ENCODE measurements at places on chromosomes 11 and 22. TPM values are rescaled to one million over a fixed set of nuclear protein-coding genes. Genes with fewer than 3 reads are reported as not detected.

- H3K4me3 ChIP-seq: peak overlapping the region; percentile 46
- no peaks in the 10 kb centered on the region for H3K36me3 ChIP-seq
- no peak for DNase-seq
- peaks cover 53% of the 10 kb centered on the region for H3K27me3 ChIP-seq
- no peak overlapping the region for H3K27ac ChIP-seq
- peaks cover 14% of the 10 kb centered on the region for H3K4me1 ChIP-seq
Measured at GRCh38 chr11:75768909-75769771, 562 bp downstream of the DGAT2 start.

- no peak overlapping the region for H3K4me3 ChIP-seq
- H3K36me3 ChIP-seq: no peaks in the 10 kb centered on the region
- no peak overlapping the region for H3K27ac ChIP-seq
Measured at GRCh38 chr22:27597703-27598444, 203.7 kb downstream of the MN1 start.

GRCh38 chr11:126189109-126189929 is 22.1 kb downstream of the RPUSD4 start:
- no peak overlapping the region for H3K4me3 ChIP-seq
- H3K27ac ChIP-seq: no peak overlapping the region
- no peak for DNase-seq
- H3K27me3 ChIP-seq: no peaks in the 10 kb centered on the region
- peaks cover 23% of the 10 kb centered on the region for H3K36me3 ChIP-seq
- H3K4me1 ChIP-seq: peaks cover 26% of the 10 kb centered on the region

DNA sequence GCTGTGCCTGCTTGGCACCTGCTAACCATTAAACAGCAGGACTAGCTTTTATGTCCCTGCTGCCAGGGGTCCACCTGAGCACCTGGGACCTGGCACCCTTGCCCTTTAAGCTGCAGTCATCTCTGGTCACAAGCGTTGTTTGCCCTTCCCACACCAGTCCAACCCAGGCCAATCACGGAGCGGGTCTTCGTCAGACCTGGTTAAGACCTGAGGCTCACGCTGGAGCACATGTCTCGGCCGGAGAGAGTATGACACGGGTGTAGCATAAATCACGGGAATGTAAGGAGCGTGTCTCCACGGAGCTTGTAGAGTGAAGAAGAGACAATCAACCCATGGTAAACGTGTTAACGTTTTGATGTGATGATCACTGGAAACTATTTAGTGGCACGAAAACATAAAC is 847.3 kb downstream of the BRD1 start:
- H3K36me3 ChIP-seq: no peaks in the 10 kb centered on the region
- H3K27ac ChIP-seq: no peak overlapping the region
- peaks cover 35% of the 10 kb centered on the region for H3K27me3 ChIP-seq
- no peak overlapping the region for H3K4me3 ChIP-seq
- no peaks in the 10 kb centered on the region for H3K4me1 ChIP-seq

Gene KDELR3
- total RNA-seq: 14.5 TPM

- no peaks in the 10 kb centered on the region for H3K27me3 ChIP-seq
- no peak overlapping the region for H3K4me3 ChIP-seq
- peaks cover 16% of the 10 kb centered on the region for H3K36me3 ChIP-seq
- no peak for DNase-seq
Measured at GRCh38 chr22:30291058-30291892, 2.0 kb upstream of the CASTOR1 start.

- H3K4me1 ChIP-seq: peaks cover 2% of the 10 kb centered on the region
- no peak overlapping the region for H3K27ac ChIP-seq
- peaks cover 34% of the 10 kb centered on the region for H3K27me3 ChIP-seq
- DNase-seq: peak; percentile 40
- H3K4me3 ChIP-seq: no peak overlapping the region
- H3K36me3 ChIP-seq: no peaks in the 10 kb centered on the region
Measured at GRCh38 chr11:72471005-72471898, 36.9 kb upstream of the CLPB start.

DNA sequence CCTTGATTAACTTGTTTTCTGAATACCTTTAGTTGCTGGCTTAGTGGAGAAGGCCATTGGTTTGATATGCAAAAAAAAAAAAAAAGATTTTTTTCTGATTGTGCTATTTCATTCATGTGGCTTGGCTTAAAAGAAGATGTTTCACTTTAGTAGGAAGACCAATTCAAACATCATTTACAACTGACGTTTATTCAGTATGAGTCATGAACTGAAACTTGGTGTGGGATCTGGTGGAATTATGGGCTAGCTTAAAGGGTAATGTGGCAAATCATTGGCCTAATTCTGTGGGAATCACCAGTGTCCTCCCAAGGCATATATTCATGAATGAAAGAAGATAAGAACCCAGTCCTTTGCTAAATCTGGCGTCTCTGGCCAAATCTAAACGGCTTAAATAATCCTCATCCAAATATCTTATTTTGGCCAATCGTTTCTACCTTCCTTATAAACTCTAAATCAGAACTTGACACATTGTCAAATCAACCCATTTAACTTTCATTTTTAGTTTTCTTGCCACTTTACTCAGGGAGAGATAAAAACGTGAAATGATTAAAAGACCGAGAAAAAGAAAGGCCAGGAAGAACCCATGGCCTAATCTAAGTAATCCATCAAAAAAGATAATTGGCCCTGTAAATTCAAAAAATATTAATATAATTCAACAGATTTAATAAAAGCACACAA is 77.0 kb downstream of the DDIAS start:
- H3K27me3 ChIP-seq: no peaks in the 10 kb centered on the region
- no peak for DNase-seq
- H3K36me3 ChIP-seq: peaks cover 5% of the 10 kb centered on the region
- peaks cover 4% of the 10 kb centered on the region for H3K4me1 ChIP-seq
- no peak overlapping the region for H3K4me3 ChIP-seq
- no peak overlapping the region for H3K27ac ChIP-seq

- H3K4me3 ChIP-seq: no peak overlapping the region
- no peak overlapping the region for H3K27ac ChIP-seq
- DNase-seq: no peak
- no peaks in the 10 kb centered on the region for H3K36me3 ChIP-seq
Measured at GRCh38 chr11:134555510-134555909, 143.5 kb upstream of the B3GAT1 start.

Gene PRODH
- 1.7 TPM for total RNA-seq

GRCh38 chr11:119107538-119108145 is 498 bp downstream of the C2CD2L start:
- peaks cover 43% of the 10 kb centered on the region for H3K4me1 ChIP-seq
- H3K27ac ChIP-seq: peak overlapping the region; percentile 63
- peak; percentile 59 for DNase-seq
- no peaks in the 10 kb centered on the region for H3K27me3 ChIP-seq

Gene XNDC1N
- total RNA-seq: 14.6 TPM

GRCh38 chr22:49517211-49517610 is 310.5 kb downstream of the BRD1 start:
- H3K36me3 ChIP-seq: no peaks in the 10 kb centered on the region
- DNase-seq: no peak
- H3K27me3 ChIP-seq: peaks cover 26% of the 10 kb centered on the region
- no peaks in the 10 kb centered on the region for H3K4me1 ChIP-seq
- no peak overlapping the region for H3K27ac ChIP-seq

GRCh38 chr11:77436506-77436905 is 37.4 kb downstream of the PAK1 start:
- H3K4me1 ChIP-seq: no peaks in the 10 kb centered on the region
- H3K4me3 ChIP-seq: no peak overlapping the region
- no peaks in the 10 kb centered on the region for H3K27me3 ChIP-seq
- no peak overlapping the region for H3K27ac ChIP-seq

DNA sequence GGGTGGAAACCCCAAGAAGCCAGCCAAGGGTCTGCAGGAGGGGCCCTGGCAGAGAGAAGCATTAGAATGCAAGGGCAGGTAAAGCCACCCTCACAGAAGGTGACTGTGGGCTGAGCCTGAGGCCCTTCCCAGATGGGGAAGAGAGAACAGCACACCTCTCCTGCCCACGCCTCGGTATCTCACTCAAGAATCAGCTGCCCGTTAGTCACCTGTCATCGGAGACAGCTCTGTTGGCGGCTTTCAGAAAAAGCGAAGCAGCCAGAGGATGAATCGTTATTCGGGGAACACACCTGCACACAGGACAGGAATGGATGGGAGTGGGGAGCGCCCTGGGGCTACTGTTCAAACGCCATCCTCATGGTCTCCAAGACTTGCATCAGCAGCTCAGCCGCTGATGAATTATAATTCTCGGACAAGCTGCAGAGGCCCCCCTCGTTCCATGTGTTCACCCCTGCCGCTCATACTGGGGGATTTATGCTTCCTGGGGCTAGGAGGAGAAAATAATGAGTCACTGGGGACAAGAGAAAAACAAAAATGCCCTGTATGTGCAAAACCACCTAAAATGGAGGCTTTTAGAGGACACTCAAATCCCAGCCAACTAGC is 21.6 kb upstream of the TMA7B start:
- no peak overlapping the region for H3K27ac ChIP-seq
- H3K27me3 ChIP-seq: peaks cover 61% of the 10 kb centered on the region
- no peaks in the 10 kb centered on the region for H3K36me3 ChIP-seq
- DNase-seq: no peak
- peaks cover 9% of the 10 kb centered on the region for H3K4me1 ChIP-seq

Gene RIBC2
- total RNA-seq: 2.5 TPM

DNA sequence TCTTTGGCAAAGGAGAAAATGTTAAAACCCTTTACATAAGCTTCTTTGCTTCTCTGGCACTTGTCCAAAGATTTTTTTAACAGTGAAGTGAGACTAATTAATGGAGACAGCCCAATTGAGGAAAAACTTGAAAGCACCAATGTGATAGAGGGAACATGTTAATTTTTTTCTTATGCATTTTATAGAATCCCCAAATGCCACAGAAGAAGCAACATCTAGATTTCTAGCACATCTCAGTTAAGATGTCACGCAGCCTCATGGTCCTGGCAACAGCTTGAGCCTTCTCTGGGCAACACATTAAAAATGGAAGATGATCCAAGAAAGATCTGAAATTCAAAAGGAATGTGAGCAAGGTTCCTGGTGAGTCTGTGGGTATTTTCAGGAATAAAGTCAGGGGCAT is 48.5 kb downstream of the PACSIN2 start:
- peaks cover 24% of the 10 kb centered on the region for H3K36me3 ChIP-seq
- DNase-seq: no peak

GRCh38 chr11:101944923-101945322 is 28.6 kb upstream of the ANGPTL5 start:
- no peaks in the 10 kb centered on the region for H3K36me3 ChIP-seq
- H3K27me3 ChIP-seq: peaks cover 2% of the 10 kb centered on the region
- no peak for DNase-seq
- no peak overlapping the region for H3K4me3 ChIP-seq
- H3K4me1 ChIP-seq: peaks cover under 1% of the 10 kb centered on the region

Gene MMP11
- 528 TPM for total RNA-seq

Gene OR52N2
- total RNA-seq: not detected

GRCh38 chr11:18171377-18172000 is 1.1 kb upstream of the MRGPRX4 start:
- no peak overlapping the region for H3K27ac ChIP-seq
- H3K4me3 ChIP-seq: no peak overlapping the region
- H3K4me1 ChIP-seq: no peaks in the 10 kb centered on the region
- DNase-seq: no peak

- peaks cover 47% of the 10 kb centered on the region for H3K27me3 ChIP-seq
- H3K4me3 ChIP-seq: no peak overlapping the region
Measured at GRCh38 chr11:111310088-111310487, 11.7 kb downstream of the POU2AF3 start.

GRCh38 chr11:35030716-35031213 is 108.2 kb upstream of the CD44 start:
- no peak overlapping the region for H3K4me3 ChIP-seq
- no peaks in the 10 kb centered on the region for H3K27me3 ChIP-seq
- H3K36me3 ChIP-seq: no peaks in the 10 kb centered on the region
- no peaks in the 10 kb centered on the region for H3K4me1 ChIP-seq

- H3K27me3 ChIP-seq: peaks cover 7% of the 10 kb centered on the region
- H3K36me3 ChIP-seq: peaks cover 5% of the 10 kb centered on the region
- no peak overlapping the region for H3K27ac ChIP-seq
Measured at GRCh38 chr22:46484156-46484860, 53.1 kb downstream of the CELSR1 start.

Gene DEUP1
- total RNA-seq: 1.2 TPM

GRCh38 chr11:134587345-134587744 is 175.3 kb upstream of the B3GAT1 start:
- H3K36me3 ChIP-seq: no peaks in the 10 kb centered on the region
- H3K4me1 ChIP-seq: no peaks in the 10 kb centered on the region
- no peak overlapping the region for H3K4me3 ChIP-seq
- H3K27me3 ChIP-seq: peaks cover 27% of the 10 kb centered on the region
- DNase-seq: no peak

DNA sequence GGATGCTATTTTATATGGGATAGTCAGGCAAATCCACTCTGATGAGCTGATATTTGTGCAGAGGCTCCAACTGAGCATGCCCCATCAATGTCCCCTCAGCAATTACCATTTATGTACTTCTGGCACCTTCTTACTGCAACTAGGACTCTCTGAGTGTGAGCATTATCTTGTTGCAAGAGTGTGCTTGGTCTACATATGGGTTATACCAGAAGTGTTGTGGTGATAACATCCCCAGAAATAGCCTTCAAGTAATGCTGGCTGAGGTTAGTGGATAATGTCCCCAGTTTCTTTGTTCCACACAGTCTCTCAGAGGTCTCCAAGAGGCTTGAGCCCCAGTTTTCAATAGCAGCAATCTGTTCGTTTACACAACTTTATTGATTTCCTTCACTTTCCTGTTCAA is 408.6 kb downstream of the JRKL start:
- no peak overlapping the region for H3K4me3 ChIP-seq
- no peak for DNase-seq
- H3K27me3 ChIP-seq: no peaks in the 10 kb centered on the region
- no peak overlapping the region for H3K27ac ChIP-seq
- no peaks in the 10 kb centered on the region for H3K4me1 ChIP-seq
- H3K36me3 ChIP-seq: no peaks in the 10 kb centered on the region

- no peaks in the 10 kb centered on the region for H3K36me3 ChIP-seq
- no peak overlapping the region for H3K4me3 ChIP-seq
- DNase-seq: no peak
Measured at GRCh38 chr11:44709281-44709562, 17.5 kb upstream of the TSPAN18 start.

Gene PRAME
- not detected for total RNA-seq

GRCh38 chr11:64359712-64360445 is 917 bp downstream of the RPS6KA4 start:
- peaks cover 26% of the 10 kb centered on the region for H3K4me1 ChIP-seq
- H3K27ac ChIP-seq: peak overlapping the region; percentile 78
- DNase-seq: no peak
- peaks cover 19% of the 10 kb centered on the region for H3K36me3 ChIP-seq

GRCh38 chr11:47592251-47592650 is 2.0 kb downstream of the C1QTNF4 start:
- H3K27ac ChIP-seq: no peak overlapping the region
- H3K4me3 ChIP-seq: peak overlapping the region; percentile 63
- no peak for DNase-seq
- no peaks in the 10 kb centered on the region for H3K36me3 ChIP-seq

GRCh38 chr11:47257517-47258316 is at the start of gene NR1H3:
NR1H3 (plus strand) TSS chr11:47257996; CDS start chr11:47259217, 1,221 bp downstream.
- H3K27ac ChIP-seq: peak within 1 kb of the TSS; percentile 93
- no peaks in the 10 kb centered on the region for H3K27me3 ChIP-seq
- H3K4me3 ChIP-seq: peak within 1 kb of the TSS; percentile 54
- H3K4me1 ChIP-seq: peaks cover 31% of the 10 kb centered on the region

- no peak overlapping the region for H3K4me3 ChIP-seq
- DNase-seq: no peak
- peaks cover 19% of the 10 kb centered on the region for H3K4me1 ChIP-seq
- no peaks in the 10 kb centered on the region for H3K27me3 ChIP-seq
Measured at GRCh38 chr22:40487663-40488249, 117.4 kb downstream of the SGSM3 start.

- H3K27me3 ChIP-seq: no peaks in the 10 kb centered on the region
- no peak overlapping the region for H3K4me3 ChIP-seq
- peaks cover 34% of the 10 kb centered on the region for H3K4me1 ChIP-seq
- H3K36me3 ChIP-seq: peaks cover 24% of the 10 kb centered on the region
- DNase-seq: no peak
Measured at GRCh38 chr11:30513087-30513486, 73.1 kb downstream of the MPPED2 start.
